ENCODE measurements at places on chromosomes 1 and 21. TPM values are rescaled to one million over a fixed set of nuclear protein-coding genes. Genes with fewer than 3 reads are reported as not detected.

TATDN3 gene
- total RNA-seq = 8.6 TPM

SLC6A9 gene
- total RNA-seq = 0.13 TPM

LDLRAD1 gene
- total RNA-seq = not detected

- no peak for DNase-seq
Measured at GRCh38 chr1:43349594-43350306, 9.0 kb upstream of the CDC20 start.

DNA sequence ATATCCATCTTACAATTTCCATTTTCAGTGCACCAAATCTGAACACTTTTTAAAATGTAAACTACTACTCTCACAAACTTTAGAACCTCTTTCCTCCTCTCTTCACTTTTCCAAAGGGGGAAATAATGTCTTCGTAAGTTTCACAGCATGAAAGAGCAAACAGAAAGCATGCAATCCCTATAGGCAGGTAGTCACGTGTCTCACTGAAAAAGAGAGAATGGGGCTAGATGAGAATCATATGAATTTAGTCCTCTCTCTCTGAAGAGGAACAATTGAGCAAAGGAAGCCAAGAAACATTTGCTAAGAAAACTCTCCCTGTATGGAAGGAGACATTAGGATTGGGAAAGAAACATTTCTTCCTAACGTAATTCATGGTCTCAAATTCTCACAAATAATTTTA lies 613.9 kb downstream of the PLA2G4A start:
- DNase-seq = no peak

GRCh38 chr21:36627242-36627641 lies 71.7 kb upstream of the SIM2 start:
- DNase-seq = no peak
